ENCODE measurements at places on chromosomes 1 and 21. TPM values are rescaled to one million over a fixed set of nuclear protein-coding genes. Genes with fewer than 3 reads are reported as not detected.

GJB3 gene
- 0.28 TPM for total RNA-seq

PIGC gene
- total RNA-seq, result 20.2 TPM

RAD54L gene
- 0.68 TPM for total RNA-seq

- no peaks in the 10 kb centered on the region for H3K27me3 ChIP-seq
- H3K27ac ChIP-seq, result no peak overlapping the region
- H3K4me1 ChIP-seq, result peaks cover 7% of the 10 kb centered on the region
These were observed 360.3 kb downstream of the TGFB2 start for GRCh38 chr1:218705391-218705790.

- peaks cover 28% of the 10 kb centered on the region for H3K4me1 ChIP-seq
- no peaks in the 10 kb centered on the region for H3K36me3 ChIP-seq
- no peak for DNase-seq
- H3K27me3 ChIP-seq, result no peaks in the 10 kb centered on the region
These were observed 283.8 kb upstream of the RUNX1 start for GRCh38 chr21:35332841-35333426.
